ENCODE measurements at places on chromosomes 4 and X.

DNA sequence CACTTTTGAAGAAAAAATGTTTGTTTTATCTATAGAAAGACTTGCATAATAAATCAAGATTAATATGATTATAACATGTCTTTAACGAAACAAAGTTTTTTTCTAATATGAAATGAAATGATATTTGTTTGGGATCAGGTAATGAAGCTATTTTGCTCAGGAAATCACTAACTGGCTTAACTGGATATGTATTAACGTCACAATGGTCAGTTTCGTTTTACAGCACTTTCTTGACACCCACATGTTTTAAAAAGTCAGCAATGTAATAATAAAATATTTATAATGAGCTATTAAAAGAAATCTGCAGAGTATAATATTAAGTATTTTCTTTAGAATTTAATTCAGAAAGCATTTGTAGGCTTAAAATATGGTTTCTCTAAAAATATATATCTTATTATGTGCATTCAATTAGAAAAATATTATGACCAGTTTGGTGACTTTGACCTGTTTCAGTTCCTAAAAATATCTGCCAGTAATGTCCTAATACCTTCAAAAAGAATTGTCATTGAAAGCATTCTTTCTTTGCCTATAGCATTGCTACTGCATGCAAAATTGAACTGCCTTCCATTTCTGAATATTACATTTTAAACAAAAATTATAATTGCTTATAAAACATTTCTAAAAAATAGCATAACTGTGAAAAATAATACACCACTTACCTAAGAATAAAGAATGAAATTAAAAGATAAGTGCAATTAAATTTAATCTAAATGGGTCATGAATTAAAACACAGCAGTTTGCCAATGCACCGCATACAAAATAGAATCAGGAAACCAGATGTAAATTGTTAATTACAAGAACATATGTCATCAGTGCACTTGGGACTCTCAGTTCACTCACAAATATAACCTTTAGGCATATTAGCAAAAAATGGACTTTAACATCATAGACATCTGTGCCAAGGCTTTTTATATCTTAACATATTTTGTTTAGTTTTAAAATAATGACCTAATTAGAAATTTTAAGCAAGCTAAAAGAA lies 31.6 kb downstream of the TIGD2 start:
- DNase-seq: no peak

- DNase-seq: no peak
Observed at GRCh38 chr4:113555868-113556267, 205.7 kb downstream of the CAMK2D start.

DNA sequence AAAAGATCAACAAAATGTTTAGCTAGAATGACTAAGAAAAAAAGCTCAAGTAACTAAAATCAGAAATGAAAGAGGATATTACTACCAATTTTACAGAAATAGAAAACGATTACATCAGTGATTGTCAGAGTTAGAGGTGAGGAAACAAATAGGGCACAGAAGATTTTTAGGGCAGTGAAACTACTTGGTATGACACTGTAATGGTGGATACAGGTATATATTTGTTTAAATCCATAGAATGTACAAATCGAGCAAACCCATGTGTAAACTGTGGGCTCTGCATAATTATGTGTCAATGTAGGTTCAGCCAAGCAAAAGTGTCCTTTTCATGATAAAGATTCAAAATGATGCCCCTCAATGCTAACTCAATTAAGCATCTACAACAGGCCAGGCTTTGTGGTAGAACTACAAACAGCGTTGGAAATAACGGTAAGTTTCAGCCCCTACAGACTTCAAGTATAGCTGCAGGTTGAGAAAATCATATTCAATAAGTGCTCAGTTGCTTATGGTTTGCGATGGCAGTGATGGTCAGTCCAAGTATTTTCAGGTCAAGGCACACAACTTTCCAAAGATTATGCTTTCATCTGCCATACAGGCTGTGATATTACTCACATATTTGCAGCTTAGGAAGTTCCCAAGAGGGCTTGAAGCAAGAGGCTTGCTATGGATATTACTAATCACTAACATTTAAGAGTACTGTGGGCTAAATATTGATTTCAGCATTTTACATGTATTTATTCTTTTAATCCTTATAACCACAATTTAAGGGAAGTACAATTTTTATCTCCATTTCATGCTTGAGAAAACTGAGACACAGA lies 158.6 kb downstream of the TET2 start:
- DNase-seq: no peak

DNA sequence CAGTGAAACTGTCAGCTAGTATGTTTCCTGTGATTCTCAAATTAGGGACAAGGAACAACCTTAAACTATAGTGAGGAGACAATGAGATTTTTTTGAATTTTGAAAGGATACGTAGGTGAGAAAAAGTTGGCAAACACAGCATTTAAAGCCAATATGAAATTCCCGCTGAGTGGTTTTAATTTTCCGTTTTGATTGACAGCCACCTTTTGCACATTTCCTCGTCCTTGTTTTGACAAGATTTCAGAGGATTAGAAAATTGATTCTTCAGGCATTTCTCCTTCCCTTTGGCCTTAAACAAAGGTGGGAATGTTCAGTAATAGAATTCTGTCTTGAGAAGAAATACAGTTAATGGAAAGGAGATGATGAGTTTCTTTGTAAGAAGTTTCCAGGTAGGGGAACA lies 52.2 kb downstream of the RAPGEF2 start:
- no peak for DNase-seq

- DNase-seq: no peak
Observed at GRCh38 chr4:11073621-11074051, 355.1 kb downstream of the HS3ST1 start.

DNA sequence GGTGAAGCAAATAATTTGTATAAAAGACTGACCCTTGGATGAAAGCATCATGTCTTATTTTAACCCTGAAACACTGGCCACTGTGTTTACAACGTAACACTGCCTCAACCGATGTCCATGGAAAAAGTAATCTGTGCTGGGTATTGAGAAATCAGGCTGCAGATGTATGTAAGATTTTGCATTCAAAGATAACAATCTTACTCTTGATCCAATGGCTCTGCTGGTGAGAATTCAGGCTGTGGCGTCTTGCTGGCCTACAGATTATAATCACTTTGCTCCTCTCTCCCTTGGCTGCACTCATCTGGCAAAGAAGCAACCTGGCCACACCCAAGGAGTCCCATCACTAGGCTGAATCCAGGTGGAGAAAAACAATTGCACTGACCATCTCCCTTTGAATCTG lies 7.5 kb downstream of the ADGRA3 start:
- no peak for DNase-seq

DNA sequence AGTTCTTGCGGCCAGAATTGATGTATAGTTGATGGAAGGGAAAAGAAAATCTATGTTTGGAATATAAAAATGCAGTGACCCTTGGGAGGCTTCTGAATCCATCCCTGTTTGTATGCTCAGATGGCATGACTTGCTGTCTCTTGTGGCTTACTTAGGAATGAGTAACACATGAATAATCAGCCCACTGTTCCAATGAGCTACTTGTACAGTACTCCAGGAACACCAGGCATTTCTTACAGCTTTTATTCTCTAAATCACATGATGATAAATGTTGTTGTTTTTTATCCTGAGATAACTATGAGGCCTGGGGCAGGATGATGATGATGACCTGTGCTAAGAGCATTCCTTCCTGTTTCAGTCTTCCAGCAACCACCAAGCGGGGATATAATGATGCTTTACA lies 18.9 kb downstream of the TMPRSS11E start:
- no peak for DNase-seq

DNA sequence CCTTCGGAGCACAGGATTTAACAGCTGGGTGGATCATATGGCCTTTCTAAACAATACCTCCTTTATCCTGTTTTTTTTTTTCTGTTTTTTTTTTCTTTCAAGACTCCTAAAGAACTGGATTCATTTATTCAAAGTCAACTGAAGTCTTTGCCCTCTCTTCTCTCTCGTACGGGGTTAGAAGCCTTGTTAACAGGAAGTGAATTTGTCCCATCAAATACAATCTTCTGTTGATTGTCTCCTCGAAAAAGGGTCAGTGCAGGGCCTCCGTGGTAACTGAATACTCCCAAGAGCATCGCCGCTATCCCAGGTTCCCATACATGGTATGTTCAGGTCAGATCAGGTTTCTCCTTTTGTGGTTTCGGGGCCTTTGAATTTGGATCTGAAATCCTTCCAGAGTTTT lies 1.8 kb upstream of the TMEM128 start:
- DNase-seq: no peak

DNA sequence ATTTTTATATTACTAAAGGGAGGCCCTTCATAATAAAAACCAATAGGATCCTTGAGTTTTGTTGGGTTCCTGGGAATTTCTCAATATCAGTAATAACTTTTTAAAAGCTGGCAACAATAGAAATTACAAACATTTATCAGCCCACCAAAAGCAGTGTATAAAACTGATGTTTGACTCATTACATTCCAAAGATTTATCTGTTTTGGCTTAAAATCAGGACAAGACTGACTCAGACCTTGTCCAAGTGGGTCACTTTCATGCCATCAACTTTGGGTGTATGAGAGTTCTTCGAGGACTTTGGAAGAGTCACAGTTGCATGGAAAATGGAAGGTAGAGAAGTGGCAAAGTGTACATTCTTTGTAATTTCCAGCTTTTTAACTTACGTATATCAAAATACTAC lies 102.8 kb downstream of the FRMPD4 start:
- no peak for DNase-seq

DNA sequence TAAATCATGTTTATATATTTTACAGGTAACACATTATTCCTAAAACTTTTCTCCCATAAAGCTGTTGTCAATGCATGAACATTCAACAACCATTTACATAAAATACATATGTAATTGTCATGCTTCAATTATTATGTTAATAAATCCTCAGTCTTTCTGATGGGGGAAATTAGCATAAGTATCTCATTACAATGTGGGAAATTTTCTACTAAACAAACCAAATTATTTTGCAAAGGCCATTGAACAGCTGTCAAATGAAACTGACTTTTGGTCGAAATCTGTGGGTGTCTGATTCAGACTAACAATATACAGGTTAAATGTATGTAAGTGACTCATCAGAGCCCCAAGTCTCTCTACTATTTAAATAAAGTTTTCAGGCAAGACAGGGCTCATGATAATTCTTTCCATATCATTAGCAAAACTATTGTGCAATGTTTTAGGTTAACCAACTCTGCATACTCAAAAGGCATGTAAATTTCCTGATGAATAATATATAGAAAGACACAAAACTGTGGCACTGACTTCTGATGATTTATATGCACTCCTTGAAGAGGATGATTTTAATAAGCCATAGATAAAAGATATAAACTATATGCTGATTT lies 795.3 kb upstream of the AADAT start:
- no peak for DNase-seq

- DNase-seq: no peak
Observed at GRCh38 chr4:18057821-18058533, 36.4 kb upstream of the LCORL start.

DNA sequence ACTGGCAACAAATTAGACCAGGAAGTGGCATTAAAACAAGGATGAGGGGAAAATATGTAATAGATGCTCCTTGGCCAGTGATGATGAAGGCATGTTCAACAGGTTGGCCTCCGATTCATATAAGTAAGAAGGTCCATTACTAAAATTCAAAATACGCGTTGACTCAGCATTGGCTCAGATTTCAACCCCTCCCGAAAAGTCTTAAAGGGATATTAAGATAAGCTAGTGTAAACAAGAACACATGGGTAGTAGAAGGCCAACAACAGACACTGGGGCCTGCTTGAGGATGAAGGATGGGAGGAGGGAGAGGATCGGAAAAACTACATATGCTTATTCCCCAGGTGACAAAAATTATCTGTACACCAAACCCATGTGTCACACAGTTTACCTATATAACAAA lies 19.1 kb upstream of the LAP3 start:
- no peak for DNase-seq

DNA sequence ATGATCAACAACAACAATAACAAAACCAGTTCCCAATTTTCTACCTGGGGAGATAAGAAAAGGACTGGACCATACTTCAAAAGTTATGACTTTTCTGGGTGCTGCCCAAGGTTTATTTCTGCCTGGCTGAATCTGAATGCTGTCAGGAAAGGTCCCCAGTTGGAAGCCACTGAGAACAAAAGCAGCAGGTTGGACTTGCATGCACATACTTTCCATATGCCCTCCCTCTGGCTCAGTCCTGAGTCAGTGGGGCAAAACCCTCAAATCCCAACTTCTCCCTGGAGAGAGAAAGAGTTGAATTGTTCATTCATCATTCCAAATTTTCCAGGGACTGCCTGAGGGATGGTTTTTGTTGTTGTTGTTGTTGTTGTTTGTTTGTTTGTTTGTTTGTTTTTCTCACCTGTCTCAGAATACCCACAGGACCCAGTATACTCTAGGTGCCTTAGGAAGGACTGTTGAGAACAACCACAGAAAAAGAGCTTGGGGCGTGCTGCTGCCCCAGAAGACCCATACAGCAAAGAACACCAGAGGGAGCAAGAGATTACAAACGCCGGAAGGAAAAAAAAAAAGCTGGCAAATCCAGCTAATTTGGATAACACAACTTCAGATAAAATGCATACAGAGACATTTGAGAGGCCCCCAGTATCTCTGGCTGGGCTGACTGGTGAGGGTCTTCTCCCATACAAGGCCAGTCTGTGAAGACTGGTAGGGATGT lies 138.9 kb upstream of the INPP4B start:
- DNase-seq: no peak

GRCh38 chr4:152106781-152107321 lies 346.0 kb upstream of the GATB start:
- no peak for DNase-seq

DNA sequence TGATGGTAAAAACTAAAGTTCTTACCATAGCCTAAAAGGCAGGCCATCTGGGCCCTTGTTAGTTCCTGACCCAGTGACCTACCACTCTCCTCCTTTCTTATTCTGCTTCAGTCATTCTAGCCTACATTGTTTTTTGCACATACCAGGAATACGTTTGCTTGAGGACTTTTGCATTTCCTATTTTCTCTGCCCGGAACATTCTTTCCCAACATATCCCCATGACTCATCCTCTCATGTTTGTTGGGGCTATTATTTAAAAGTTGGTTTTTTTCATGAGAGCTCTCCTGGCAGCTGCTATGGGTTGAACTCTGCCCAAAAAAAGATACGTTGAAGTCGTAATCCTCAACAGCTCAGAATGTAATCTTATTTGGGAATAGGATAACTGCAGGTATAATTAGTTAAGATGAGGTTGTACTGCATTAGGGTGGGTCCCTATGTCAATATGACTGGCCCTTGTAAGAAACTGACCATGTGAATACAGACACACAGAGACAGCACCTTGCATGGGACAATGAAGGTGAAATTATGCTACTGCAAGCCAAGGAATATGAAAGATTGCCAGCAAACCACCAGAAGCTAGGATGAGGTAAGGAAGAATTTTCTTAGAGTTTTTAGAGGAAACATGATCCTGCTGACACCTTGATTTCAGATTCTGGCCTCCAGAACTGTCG lies 138.3 kb upstream of the PDHA2 start:
- no peak for DNase-seq

DNA sequence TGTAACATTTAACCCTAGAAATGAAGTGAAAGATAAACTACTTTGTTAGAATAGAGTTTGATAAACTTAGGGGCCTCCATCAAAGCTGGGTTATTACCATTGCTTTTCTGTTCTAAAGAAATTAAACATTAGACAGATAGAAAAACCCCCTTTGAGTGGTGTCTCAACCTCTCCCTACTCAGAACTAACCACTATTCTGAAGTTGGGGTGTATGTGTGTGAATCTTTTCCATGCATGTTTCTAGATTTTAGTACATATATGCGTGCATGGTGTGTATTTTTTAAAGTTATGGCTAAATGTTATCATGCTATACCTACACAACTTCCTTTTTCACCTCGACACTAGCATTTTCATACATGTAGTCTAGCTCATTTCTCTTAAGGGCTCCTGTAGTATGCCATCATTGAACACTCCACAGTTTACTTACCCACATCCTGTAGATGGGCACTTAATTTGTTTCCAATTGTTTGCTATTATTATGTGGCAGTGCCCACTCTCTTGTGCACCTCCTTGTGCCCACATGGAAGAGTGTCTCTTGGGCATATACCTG lies 25.7 kb downstream of the GEMIN8 start:
- DNase-seq: no peak

All from GF-D8 (cell line).